ENCODE measurements at places on chromosomes 3 and 15.

GRCh38 chr3:177831361-177831760 lies 634.1 kb upstream of the TBL1XR1 start:
- no peak for DNase-seq

DNA sequence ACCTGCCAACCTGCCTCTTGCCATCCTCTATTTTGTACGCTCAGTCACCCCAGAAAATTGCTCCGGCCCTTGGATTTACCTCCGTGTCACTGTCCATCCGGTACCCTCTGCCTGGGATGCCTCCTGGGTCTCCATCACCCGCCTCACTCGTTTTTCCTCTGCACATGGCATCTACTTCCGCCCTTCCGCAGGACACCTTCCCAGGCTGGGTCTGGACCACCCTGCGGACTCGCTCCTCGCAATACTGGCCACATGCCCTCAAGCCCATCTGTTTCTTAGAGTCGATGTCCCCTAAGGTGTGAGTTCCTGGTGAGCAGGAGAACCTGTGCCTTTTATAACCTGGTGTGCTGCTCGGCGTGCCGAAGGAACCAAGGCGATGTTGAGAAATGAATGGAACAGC lies 58.5 kb downstream of the APBA2 start:
- no peak for DNase-seq

GRCh38 chr3:13115576-13115910 lies 42.3 kb upstream of the IQSEC1 start:
- DNase-seq = no peak

DNA sequence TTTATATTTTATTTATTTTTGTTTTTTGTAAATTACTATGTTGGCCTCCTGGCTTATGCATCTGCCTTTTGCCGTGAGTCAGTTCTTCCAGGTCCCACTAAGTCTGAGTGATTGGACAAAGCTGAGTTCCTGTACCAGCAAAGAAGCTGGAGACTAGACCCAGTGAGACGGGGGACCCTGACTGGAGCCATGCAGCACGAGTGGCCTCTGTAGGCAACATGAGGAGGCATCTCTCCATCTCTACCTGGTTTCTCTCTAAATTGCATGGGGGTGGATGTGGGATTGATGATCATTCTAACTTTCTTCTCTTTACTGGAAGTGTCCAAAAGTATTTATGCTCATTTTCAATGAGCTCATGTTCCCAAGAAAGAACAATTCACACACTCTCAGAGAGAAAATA lies 155.3 kb upstream of the MRPL3 start:
- DNase-seq = no peak

DNA sequence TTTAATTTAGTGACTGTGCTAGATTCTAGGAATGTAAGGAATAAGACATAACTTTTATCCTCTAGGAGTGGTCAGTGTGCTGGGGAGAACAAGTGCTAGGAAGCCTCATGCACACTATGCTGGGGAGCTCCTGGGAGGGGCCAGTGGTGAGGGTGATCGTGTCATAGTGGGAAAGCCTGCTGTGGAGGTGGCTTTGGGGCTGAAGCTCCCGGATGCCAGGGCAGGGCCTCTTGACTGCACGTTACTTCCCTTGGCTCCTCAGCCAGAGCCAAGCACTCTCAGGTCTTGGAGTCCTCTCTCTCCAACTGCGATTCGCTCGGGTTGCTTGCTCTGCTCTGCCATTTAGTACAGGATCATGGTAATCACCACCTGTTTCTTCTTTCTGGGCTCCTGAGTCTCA lies 33.6 kb downstream of the SQOR start:
- DNase-seq = no peak

DNA sequence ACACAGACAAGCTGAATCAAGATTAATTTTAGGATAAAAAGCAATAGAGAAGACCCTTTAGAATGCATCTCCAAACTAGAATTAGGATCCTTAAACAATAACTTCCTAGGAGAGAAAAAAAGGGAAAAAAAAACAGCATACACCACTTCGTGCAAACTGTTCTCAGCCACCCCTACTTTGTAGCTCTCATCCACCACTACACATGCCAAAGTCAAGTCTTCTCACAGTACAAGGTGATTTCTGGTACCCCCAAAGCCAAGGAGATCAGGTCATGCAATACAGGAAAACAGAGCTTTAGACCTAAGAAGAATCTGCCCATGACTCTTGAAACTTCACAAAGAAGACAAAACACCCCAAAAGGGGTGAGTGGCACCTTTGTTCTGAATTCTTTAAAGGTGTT lies 166.9 kb downstream of the SUCNR1 start:
- DNase-seq = no peak

- no peak for DNase-seq
Measured at GRCh38 chr15:57962887-57963286, 102.6 kb downstream of the ALDH1A2 start.

- DNase-seq = no peak
Measured at GRCh38 chr15:94596707-94597106, 365.3 kb downstream of the MCTP2 start.

DNA sequence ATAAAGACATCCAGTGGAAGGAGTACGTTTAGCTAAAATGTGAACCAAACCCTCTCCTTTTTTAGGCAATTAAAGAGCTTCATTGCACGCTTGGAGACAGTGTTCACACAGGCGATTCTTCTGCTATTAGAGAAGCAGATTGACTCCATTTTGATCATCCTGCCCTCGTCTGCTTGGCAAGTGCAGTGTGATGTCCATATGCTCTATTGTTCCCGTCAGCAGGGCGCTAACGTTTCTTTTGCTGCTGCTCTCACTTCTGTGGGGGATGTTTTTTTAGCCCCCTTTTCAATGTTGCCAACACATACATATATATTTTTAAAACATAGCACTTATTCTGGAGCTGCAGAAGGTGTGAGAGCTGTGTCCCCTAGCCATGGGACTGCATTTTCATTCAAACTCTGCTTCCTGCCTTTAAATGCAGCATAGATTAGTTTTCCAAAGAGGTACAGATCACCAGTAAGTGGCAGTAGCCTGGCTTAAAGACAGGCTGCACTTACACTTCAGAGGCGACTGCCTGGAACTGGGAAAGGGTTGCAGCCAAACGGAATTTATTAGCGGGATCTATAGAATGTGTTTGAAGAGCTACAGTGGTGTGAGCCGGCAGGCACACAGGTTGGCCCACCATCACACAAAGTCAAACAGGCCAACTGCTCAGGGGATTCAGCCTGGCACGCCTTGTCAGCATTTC lies 292.6 kb upstream of the DPH6 start:
- DNase-seq = peak; percentile 42

DNA sequence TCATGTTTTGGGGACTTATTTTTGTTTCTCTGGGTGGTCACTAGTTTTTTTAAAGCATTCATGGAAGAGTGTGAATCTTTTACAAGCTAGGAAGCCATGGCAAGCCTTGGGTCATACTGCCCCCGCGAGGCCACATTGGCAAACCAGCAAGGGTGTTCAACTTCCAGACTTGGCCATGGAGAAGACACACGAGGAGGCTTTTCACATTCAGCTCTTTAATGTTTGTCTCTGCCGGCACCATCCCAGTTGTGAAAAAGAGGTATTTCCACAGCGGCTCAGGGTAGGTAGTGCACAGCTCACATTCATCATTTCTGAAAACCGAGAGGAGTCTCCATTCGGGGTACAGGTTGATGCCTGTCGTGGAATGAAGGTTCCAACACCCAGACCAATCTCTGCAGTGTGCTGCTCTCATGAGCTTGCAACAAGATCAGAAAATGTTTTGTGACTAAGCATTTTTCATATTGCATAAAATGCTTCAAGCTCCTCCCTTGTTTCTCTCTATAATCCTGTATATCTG lies 7.7 kb downstream of the CCR5 start:
- DNase-seq = peak; percentile 68

- no peak for DNase-seq
Measured at GRCh38 chr3:183477801-183478456, 49.5 kb upstream of the MCF2L2 start.

DNA sequence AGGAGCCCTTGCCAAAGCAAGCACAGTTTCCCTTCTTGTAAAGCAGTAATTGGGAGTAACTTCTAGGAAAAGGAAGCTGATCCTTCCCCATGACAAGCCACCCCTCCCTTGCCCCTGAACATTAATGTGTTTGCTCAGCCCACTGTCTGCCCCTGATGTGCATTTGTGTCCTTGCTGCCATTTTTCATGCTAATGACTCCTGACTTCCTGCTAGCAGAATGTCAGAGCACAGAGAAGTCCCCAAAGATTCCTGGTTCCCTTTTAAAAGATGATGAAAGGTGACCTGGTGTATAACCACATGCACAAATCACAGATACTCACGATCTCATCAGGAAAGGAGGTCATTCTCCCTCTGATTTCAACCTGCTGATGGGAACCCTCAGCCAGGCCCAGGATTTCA lies 44.2 kb upstream of the WNT5A start:
- DNase-seq = no peak

GRCh38 chr3:71194785-71195184 lies 388.7 kb downstream of the FOXP1 start:
- no peak for DNase-seq

DNA sequence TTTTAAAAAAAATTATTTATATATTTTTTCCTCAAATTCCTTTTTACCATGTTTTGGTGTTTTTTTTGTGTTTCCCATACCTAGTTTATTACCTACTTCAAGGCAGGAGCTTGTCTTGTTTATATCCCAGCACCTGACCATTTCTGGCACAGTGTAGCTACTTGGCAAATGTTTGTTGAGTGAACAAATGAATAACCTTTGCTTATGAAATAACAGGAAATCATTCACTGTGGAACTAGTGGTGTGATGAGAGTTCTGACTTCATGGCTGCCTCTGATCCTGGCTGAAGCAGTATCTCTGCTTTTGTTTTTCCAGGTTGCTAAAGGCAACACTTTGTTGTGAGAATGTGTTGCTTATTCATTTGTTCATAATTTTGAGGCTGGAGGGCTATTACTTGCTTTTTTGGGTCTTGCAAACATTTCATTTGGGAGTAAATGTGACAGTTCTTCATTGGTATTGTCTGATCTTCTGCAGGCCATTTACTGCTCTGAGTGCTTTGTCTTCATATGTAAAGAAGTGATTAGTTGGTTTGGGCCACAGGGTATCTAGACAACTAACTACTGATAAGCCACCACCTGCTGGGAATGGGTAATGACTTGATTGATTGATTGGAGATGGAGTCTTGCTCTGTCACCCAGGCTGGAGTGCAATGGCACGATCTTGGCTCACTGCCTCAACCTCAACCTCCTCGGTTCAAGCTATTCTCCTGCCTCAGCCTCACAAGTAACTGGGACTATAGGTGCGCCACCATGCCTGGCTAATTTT lies 5.7 kb downstream of the RAD54L2 start:
- no peak for DNase-seq

DNA sequence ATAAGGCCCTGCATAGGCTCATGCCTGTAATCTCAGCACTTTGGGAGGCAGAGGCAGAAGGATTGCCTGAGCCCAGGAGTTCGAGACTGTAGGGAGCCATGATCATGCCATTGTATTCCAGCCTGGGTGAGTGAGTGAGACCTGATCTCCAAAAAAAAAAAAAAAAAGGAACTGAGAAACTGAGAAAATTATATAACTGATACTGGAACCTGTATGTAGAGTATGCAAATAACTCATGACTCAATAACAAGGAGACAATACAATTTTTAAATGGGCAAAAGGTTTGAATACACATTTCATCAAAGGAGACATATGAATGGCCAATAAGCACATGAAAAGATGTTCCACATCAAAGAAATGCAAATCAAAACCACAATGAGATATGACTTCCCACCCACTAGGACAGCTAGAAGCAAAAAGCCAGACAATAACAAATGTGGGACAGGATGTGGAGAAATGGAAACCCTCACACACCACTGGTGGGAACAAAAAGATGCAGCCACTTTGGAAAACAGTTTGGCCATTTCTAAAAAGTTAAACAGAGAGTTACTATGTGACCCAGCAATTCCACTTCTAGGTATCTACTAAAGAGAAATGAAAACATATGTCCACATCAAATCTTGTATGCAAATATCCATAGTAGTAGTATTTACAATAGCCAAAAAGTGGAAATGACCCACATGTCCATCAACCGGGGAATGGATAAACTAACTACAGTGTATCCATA lies 70.7 kb downstream of the IQSEC1 start:
- no peak for DNase-seq

GRCh38 chr3:187352581-187353575 lies 15.3 kb upstream of the RTP4 start:
- no peak for DNase-seq

Measured in right hindlimb (tissue), 1 donor.